Stimulated activated CD4-positive, alpha-beta T cell treated with anti-CD3 and anti-CD28 coated beads, Interleukin-1b, Interleukin-23, amount 100 ng/mL, for 1 hour (primary cell): ENCODE measurements at places on chromosomes 4 and X.
A peak's percentile ranks its signal among the peaks of the same experiment; 100 is the strongest.

DNA sequence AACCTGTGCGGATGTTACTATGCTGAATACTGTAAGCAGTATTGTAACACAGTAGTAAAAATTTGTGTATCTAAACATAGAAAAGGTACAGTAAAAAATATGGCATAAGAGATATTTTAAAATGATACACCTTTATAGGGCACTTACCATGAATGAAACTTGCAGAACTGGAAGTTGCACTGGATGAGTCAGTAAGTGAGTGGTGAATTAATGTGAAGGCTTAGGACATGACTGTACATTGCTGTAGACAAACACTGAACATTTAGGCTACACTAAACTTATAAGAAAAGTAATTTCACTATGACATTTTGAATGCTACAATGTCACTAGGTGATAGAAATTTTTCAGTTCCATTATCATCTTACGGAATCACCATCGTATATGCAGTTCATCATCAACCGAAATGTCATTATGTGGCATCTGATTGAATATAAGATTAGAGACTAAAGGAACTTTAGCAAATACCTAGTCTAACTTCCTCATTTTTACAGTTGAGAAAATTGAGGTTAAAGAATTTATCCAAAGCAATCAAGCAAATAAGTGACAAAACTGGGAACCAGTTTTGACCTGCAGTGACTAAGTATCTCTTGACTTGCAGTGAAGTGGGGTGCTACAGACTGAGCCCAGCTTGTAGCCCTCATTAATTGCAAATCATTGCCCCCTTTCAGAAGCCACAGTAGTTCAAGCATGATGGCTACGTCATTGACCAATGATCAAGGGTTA, 55.3 kb downstream of the EGF start:
- DNase-seq = no peak

- DNase-seq = no peak
Measured at GRCh38 chr4:146269228-146269653, 54.9 kb downstream of the REELD1 start.

GRCh38 chr4:177441803-177442622, at the start of gene AGA:
Gene AGA, minus strand, starts transcription at chr4:177442437. Its CDS starts 62 bp downstream, at chr4:177442375.
- DNase-seq = peak; percentile 89

- no peak for DNase-seq
Measured at GRCh38 chr4:167614866-167615265, 380.6 kb upstream of the SPOCK3 start.
